Activated T-cell treated with anti-CD3 and anti-CD28 coated beads, Interleukin-2, amount 50 U/mL, for 24 hours (primary cell): ENCODE measurements at places on chromosomes 6 and 20.

DNA sequence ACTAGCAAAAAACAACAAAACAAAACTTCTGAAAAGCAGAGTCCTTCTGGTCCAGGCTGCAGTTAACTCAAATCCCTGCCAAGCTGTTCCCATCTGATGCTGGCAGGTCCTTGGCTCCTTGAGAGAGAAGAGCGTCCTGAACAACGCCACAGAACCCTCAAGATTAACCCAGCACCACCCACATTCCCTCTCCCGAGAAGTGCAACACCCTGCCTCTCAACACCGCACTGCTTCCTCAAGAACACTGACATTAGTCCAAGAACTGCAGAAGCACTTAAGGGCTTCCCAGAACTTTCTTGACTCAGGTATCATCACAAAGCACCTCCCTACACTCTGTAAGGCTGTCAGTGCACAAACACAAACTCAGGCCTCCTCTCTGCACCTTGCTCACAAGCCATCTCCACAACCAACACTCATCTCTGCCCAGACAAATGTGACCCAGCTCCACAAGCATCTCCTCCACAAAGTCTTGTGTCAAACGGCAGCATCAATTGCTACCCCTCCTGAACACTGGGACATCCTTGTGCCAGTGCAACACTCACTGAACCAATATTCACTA lies 7.5 kb downstream of the MRPL14 start:
- no peak for DNase-seq
- H3K36me3 ChIP-seq = peaks cover 69% of the 10 kb centered on the region
- H3K27me3 ChIP-seq = no peaks in the 10 kb centered on the region
- H3K4me3 ChIP-seq = no peak overlapping the region
- H3K4me1 ChIP-seq = peaks cover 75% of the 10 kb centered on the region

GRCh38 chr20:35583636-35584560 lies 31.7 kb upstream of the SPAG4 start:
- no peaks in the 10 kb centered on the region for H3K27me3 ChIP-seq
- no peaks in the 10 kb centered on the region for H3K36me3 ChIP-seq
- DNase-seq = no peak
- no peaks in the 10 kb centered on the region for H3K4me1 ChIP-seq

- no peak for DNase-seq
- no peaks in the 10 kb centered on the region for H3K27me3 ChIP-seq
- no peaks in the 10 kb centered on the region for H3K36me3 ChIP-seq
These were observed 68.5 kb upstream of the BTN3A2 start for GRCh38 chr6:26296556-26296856.

- H3K27me3 ChIP-seq = peaks cover 50% of the 10 kb centered on the region
- no peaks in the 10 kb centered on the region for H3K36me3 ChIP-seq
- no peaks in the 10 kb centered on the region for H3K4me1 ChIP-seq
- no peak overlapping the region for H3K27ac ChIP-seq
- DNase-seq = no peak
These were observed 66.8 kb upstream of the MBOAT1 start for GRCh38 chr6:20279051-20279450.

- no peak overlapping the region for H3K27ac ChIP-seq
- H3K27me3 ChIP-seq = peaks cover 4% of the 10 kb centered on the region
- no peak for DNase-seq
- no peak overlapping the region for H3K4me3 ChIP-seq
These were observed 266.0 kb downstream of the CD83 start for GRCh38 chr6:14383393-14384174.

DNA sequence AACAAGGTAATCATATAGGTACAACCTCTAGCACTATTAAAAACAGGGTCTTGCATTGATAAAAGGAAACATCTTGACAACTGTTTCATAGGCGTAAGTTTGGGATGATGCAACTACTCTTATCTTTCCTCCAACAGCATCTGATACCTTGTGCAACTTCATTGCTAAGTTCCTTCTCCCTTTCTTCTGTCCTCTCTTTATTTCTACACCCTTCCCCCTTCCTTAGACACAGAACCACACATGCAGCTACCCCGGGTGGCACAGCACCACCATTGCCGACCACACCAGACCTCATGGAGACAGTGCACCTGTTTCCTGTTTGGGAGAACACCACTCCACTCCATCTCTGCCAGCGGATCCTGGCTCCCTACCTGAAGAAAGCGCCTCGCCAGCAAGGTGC lies 14.4 kb downstream of the MYB start:
- peak overlapping the region; percentile 23 for H3K27ac ChIP-seq
- H3K4me3 ChIP-seq = no peak overlapping the region
- DNase-seq = no peak
- H3K36me3 ChIP-seq = peaks cover 95% of the 10 kb centered on the region
- H3K4me1 ChIP-seq = peaks cover 34% of the 10 kb centered on the region

DNA sequence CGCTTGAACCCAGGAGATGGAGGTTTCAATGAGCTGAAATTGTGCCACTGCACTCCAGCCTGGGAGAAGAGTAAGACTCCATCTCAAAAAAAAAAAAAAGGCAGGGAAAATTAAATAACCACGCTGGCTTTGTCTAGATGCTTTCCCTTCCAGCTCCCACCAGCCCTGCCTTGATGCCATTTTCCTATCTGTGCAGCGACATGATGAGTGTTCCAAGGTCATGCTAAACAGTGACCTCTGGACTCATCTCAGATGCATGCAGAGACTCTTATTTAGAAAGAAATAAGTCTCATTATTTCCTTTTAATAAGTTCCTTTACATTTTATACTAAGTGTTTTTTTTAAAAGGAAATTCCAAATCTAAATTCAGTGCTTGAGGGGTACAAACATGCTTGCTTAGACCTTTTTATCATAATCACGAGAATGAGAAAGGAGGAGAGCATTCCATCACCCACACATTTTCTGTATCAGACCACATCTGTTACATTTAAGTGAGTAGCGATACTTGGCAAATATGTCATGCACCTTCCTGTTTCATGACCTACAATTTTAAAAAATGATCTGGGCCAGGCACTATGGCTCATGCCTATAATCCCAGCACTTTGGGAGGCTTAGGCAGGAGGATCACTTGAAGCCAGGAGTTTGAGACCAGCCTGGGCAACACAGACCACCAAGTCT lies 101.1 kb upstream of the RREB1 start:
- DNase-seq = no peak
- H3K36me3 ChIP-seq = no peaks in the 10 kb centered on the region
- peaks cover 16% of the 10 kb centered on the region for H3K27me3 ChIP-seq

DNA sequence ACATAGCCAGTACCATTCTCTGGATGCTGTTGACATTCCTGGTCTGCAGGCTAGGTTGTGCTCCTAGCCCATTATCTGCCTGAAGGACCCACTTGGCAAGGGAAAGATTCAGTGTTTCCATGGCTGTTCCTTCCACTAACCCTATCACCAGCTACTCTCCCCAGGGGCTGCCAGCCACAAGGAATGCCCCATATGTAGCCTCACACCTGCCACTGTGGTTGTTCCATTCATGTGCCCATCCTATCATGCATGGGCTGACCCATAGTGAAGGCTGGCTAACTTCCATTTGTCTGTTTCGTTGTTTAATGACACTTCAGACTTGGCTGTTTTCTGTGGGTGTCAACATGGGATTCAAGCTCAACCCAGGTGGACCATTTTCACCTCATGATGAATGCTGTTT lies 25.6 kb upstream of the HLA-A start:
- no peak for DNase-seq
- no peak overlapping the region for H3K27ac ChIP-seq
- no peaks in the 10 kb centered on the region for H3K4me1 ChIP-seq
- no peak overlapping the region for H3K4me3 ChIP-seq

- no peak for DNase-seq
- H3K36me3 ChIP-seq = no peaks in the 10 kb centered on the region
- no peak overlapping the region for H3K27ac ChIP-seq
- no peaks in the 10 kb centered on the region for H3K4me1 ChIP-seq
- H3K4me3 ChIP-seq = no peak overlapping the region
- no peaks in the 10 kb centered on the region for H3K27me3 ChIP-seq
These were observed 133.8 kb upstream of the CCN2 start for GRCh38 chr6:132084811-132085509.

DNA sequence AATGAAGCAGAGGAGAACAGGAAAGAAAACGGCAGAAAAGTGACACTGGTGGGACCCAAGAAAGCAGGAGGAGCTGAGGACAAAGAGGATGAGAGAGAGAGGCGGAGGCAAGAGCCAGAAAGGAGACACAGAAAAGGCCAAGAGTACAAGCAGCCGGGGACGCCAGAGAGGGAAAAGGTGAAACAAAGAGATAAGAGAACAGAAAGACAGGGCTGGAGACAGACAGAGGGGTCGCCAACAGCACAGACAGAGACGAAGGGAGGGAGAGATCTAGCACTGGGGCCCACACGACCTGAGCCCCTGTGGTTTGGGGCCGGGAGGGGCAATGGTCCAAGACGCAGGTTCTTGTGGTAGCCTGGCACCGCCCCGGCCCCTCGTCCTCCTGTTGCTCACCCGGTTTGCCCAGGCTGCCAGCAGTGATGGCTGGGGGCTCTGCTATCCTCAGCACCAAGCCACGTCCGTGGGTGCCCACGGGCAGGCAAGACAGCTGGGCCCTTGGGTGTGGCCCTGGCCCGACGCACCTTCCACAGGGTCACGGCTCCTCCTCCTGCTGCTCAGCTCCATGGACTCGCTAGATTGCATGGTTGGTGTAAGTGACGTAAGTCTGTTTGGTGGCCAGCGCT lies 123.5 kb downstream of the GRM4 start:
- H3K36me3 ChIP-seq = no peaks in the 10 kb centered on the region
- no peak for DNase-seq
- no peak overlapping the region for H3K4me3 ChIP-seq
- no peak overlapping the region for H3K27ac ChIP-seq

- H3K27me3 ChIP-seq = no peaks in the 10 kb centered on the region
- H3K4me3 ChIP-seq = peak overlapping the region; percentile 27
- DNase-seq = peak; percentile 76
- H3K27ac ChIP-seq = peak overlapping the region; percentile 91
- peaks cover 59% of the 10 kb centered on the region for H3K36me3 ChIP-seq
These were observed 2.5 kb downstream of the TNFRSF6B start for GRCh38 chr20:63698739-63699465.
